ENCODE measurements at places on chromosomes 7 and 10.

DNA sequence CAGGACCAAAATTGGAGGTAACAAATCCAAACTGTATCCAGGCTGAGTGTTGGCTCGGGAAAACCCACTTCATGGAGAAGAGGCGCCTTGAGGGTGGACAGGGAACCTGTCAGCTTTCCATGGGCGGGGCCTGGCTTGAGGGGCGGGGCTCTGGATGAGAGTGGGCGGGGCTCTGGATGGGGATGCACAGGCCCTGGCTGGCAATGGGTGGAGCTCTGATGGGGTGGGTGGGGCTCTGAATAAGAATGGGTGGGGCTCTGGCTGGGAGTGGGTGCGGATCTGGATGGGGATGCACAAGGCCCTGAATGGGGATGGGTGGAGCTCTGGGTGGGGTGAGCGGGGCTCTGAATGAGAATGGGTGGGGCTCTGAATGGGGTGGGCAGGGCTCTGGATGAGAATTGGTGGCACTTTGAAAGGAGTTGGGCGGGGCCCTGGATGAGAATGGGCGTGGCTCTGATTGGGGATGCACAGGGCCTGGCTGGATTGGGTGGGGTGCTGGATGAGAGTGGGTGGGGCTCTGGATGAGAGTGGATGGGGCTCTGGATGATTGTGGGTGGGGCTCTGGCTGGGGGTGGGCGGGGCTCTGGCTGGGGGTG lies 96.6 kb upstream of the NPTX2 start:
- DNase-seq: no peak

GRCh38 chr10:34666008-34666704 lies 148.9 kb downstream of the PARD3 start:
- no peak for DNase-seq

DNA sequence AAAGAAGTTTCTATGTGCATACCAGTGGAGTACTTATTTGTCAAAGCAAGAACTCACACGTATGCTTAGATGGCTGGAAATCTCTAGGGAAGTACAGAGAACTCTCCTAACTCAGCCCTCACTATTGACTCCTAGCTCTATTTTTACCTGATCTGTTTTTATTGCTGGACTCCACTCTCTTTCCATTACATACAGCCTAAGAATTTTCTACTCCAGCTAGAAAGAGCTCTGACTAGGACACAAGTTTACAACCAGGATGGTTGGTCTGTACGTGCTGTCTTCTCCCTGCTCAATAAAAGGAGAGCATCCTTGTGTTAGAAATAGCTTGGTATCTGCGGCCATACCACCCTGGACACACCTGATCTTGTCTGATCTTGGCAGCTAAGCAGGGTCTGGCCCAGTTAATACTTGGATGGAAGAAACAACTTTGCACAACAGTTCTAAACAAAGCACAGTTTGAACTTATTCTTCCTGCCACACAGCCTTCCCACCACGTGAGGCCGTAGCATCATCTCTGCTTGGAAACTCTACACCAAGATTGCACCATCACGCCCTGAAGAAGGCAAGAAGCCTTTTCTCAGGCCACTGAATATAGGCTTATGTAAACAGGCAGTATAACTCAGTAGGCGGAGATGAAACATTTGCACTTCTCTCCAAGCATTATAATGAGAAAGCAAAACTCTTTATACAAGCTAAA lies 50.7 kb downstream of the KCNMA1 start:
- no peak for DNase-seq

DNA sequence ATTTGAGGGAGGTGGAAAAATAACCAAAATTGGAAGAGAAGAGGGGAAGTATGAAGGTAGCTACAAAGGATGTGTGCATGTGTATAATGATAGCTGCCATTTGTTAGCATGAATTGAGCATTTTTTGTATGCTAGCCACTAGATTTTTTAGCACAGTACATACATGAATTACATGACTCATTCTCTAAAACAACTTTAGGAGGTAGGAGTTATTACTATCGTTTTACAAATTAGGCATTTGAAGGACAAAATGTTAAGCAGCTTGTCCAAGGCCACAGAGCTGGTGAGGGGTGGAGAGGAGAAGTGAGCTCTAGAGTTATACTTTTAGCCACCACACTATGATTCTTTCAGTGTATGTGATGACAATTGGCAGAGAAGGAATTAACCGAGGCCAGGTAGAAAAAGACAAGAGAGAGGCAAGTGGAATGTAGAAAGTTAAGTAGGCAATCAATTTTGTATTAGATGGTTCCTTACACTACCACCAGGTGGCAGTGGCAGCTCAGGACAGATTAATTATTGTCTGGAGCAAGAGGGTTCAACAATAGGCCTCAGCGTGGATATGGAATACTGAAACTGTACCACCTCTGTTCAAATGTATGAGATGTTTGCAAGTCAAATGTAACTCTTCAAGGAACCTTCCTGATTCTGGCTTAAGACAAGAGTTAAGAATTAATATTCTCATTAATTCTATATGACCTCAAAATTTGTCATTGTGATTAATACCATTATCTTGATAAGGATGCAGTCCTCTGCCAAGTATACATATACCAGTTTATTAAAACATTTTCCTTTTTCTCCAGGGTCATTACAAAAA lies 128.0 kb downstream of the MBL2 start:
- peak; percentile 6 for DNase-seq

DNA sequence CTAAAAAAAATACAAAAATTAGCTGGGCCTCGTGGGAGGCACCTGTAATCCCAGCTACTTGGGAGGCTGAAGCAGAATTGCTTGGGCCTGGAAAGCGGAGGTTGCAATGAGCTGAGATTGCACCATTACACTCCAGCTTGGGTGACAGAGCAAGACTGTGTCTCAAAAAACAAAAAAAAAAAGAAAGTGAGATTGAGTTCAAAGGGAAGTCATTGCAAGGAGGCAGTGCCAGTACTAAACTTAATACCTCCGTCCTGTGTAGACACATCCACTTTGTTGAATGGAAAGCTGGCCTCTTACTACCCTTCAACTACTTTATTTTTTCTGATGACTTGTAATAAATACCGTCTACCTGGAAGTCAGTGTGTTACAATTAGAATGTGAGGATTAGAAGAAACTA lies 31.0 kb downstream of the AHCYL2 start:
- DNase-seq: no peak

GRCh38 chr10:110885932-110886674 lies 14.4 kb downstream of the PDCD4 start:
- DNase-seq: no peak

- DNase-seq: no peak
Measured at GRCh38 chr10:17943033-17943745, 8.5 kb upstream of the SLC39A12 start.

GRCh38 chr10:32189400-32190084 lies 133.3 kb upstream of the KIF5B start:
- no peak for DNase-seq

DNA sequence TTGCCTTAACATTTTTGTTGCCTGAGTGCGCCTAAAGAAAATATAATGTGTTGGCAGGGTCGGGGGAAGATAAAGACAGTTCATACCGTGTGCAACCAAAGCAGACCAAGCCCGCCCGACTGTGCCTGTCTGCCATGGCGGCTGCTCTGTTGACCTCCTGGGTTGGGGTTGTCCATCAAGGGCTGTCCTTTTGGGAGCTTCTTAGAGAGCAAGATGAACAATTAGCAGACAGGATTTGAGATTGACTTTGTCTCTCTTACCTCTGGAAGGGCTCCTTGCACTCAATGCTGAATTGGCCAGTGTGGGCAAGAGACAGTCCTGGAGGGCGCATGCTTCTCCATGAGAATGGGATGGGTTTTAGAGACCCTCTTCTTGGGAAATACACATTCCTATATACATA lies 319.6 kb downstream of the GLRX3 start:
- DNase-seq: no peak

GRCh38 chr10:105149371-105149891 lies 508.3 kb downstream of the SORCS3 start:
- DNase-seq: no peak

GRCh38 chr10:71561003-71561574 lies 158.5 kb downstream of the C10orf105 start:
- DNase-seq: no peak

- DNase-seq: no peak
Measured at GRCh38 chr10:11344550-11344949, 266.9 kb downstream of the USP6NL start.

- DNase-seq: no peak
Measured at GRCh38 chr10:113681533-113682470, 2.1 kb downstream of the CASP7 start.

DNA sequence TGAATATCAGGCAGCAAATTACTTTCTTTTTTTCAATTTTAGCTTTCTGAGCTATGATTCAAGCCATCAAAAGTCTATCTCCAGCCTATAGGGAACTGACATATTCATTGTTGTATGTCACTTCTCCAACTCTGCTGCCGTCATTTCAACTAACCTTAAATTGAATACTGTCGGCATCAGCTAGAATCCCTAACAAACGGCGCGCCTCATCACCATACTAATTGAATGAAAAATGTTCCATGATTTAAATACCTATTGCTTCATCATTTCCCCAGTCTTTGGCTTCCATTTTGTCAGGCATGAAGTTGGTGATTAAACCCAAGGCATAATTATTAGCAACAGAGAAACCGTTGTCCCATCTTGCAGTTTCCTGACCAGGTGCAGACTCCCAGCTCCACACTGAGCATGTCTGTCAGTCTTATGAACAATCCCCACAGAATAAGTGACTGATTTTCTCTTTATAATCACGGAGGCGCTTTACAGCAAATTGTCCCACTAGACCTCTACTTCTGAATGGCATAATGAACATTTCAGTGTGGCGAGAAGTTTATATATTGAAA lies 83.5 kb upstream of the NPY start:
- DNase-seq: no peak

- no peak for DNase-seq
Measured at GRCh38 chr10:75051308-75051707, 60.1 kb upstream of the SAMD8 start.

DNA sequence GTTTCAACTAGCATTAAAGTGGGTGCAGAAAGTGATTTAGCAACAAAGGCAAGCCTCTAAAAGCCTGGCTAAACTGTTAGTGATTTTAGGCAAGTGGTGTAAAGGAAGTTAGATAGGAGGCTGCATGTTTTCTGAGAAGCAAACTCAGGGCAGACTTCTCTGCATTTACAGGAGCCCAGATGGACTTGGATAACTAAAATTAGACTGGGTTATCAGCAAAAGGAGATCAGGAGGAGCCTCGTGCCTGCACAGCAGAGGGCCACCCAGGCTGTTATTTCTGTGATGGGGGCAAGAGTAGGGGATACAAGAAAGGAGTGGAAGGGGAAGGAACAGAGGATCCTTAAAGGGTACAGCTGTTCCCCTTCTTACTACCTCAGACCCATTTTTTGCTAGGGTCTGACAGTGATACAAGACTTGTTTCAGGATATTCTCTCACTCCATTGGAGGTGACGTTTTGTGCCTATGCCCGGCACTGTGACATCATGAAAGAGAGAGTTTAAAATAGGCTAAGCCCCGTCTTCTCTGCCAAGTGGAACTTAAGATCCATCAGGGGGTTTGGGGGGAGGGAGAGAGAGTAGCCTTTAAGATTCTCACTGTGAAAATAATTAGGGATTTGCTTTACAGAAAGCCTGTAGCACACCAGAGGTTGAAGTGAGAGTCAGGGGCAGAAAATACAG lies 49.6 kb upstream of the PDCD4 start:
- no peak for DNase-seq

- no peak for DNase-seq
Measured at GRCh38 chr7:116610210-116610609, 61.8 kb upstream of the MET start.

DNA sequence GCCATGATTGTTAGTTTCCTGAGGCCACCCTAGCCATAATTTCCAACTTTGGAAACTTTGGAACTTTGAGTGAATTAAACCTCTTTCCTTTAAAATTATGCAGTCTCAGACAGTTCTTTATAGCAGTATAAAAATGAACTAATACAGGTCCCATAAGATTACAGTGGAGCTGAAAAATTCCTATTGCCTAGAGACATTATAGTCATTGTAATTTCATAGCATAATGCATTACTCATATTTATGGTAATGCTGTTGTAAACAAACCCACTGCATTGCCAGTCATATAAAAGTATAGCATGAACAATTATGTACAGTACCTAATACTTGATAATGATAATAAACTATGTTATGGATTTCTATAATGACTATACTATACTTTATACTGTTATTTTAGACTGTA lies 88.0 kb upstream of the TMEM229A start:
- DNase-seq: no peak

- no peak for DNase-seq
Measured at GRCh38 chr7:104826135-104826534, 187.9 kb upstream of the KMT2E start.

GRCh38 chr10:128645486-128645885 lies 519.3 kb upstream of the MKI67 start:
- DNase-seq: no peak

DNA sequence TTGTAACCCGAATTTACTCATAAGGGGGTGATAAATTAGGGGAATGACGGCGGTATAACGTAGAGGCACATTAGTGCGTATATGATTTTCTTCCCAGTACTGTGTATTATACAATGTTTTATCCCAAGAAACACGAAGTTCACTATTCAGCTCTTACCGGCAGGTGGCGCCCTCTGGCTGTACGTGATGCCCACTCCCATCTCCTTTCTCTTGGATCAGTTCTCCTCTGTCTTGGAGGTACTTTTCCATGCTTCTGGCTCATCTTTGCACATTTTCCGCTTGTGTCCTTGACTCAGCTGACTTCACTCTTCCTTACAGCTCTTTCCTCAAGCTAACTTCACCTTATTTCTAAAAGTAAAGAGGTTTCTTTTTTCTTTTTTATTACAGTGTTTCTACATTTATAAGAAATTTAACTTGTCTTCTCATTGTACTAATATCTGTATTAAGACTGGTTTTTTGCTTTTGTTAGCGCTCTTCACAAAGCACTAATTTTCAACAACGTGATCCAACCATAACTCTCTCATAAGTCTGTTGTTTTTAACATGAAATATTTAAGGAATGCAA lies 21.3 kb downstream of the TMEM176B start:
- DNase-seq: peak; percentile 19

DNA sequence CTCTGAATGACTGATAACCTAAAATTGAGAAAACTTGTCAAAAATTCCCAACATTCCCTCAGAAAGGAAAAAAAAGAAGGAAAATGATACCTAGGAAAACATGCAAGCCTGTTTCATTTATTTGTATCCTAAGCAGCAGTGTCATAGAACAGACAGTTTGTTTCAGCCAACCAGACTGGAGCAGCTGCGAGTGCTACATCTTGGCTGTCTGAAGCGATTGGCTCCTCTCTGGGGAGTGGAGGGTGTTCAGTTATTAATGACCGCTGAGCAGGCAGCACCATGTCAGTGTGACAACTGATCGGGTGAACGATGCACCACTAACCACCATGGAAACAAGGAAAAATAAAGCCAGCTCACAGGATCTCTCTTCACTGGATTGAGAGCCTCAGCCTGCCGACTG lies at the start of gene LRRN3:
Gene LRRN3, plus strand, starts transcription at position 282 of the 400 bp plus-strand sequence. CDS start 31,646 bp downstream, outside the sequence.
- DNase-seq: peak; percentile 61
